ENCODE measurements at places on chromosomes 12 and 14.

GRCh38 chr14:74583689-74584434 lies 28.2 kb downstream of the LTBP2 start:
- DNase-seq, result no peak

- no peak for DNase-seq
Observed at GRCh38 chr12:132151766-132152410, 7.6 kb downstream of the NOC4L start.

GRCh38 chr12:123983822-123984485 lies 10.9 kb downstream of the ZNF664 start:
- DNase-seq, result peak; percentile 14

- no peak for DNase-seq
Observed at GRCh38 chr14:21205026-21205677, 49.3 kb upstream of the OR5AU1 start.

- no peak for DNase-seq
Observed at GRCh38 chr12:47437570-47437969, 268.3 kb downstream of the RPAP3 start.

DNA sequence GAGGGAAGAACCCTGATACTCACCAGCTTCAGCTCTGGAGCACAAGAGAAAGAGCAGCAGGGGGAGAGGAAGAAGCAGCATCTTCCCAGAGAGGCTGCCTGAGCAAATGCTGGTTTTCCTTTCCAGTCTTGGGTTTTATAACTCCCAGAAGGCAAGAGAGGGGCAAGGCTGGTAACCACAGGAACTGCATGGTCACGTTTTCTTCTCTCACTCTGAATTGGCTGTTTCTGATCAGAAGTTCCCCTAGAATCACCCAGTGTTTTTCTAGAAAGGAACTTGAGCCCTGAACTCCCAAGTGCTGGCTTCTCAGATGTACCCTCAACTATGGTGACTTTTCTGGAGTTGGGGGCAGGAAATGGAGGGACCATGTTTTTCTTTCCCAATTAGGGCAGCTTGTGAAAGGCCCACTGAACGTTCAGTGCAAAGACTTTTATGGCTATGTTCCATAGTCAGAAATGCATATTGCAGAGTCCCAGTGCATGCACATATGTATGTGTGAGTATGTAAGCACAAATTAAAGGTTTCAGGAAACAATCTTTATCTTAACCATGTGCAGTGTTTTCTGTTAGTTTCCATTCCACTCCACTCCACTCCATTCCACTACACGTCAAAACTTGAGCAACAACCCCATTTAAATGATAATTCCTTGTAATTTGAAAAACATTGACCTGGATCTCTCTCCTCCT lies at the start of gene CMA1:
CMA1 (minus strand) TSS at position 111 of the 686 bp plus-strand sequence; CDS start at position 81, 30 bp downstream.
- no peak for DNase-seq

- no peak for DNase-seq
Observed at GRCh38 chr12:68305278-68305677, 26.9 kb downstream of the MDM1 start.

GRCh38 chr14:104521816-104522745 lies 57.5 kb upstream of the C14orf180 start:
- DNase-seq, result no peak

DNA sequence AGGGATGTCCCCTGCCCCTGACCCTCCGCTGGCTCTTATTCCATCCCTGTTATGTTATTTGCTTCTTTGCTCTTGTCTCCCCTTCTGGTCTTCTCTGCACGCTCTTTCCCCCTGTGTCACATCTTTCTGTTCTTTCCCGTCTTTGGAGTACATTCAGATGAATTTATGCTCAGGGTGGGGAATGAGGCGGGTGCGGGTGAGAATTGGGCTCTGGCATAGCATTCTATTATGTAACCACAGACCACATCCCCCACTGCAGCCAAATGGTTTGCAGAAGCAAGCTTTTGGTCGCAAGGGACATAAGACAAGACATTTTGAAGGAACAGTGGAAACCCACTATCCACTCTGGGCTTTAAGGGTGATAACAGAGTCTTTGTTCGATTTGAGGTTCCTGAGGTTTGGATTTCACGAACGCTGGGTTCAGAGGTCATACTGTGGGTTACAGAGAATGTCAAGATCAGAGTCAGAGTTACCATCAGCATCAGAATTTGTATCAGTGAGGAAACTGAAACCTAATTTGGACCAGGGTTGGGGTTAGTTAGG lies 3.8 kb downstream of the ENDOU start:
- no peak for DNase-seq

- peak; percentile 49 for DNase-seq
Observed at GRCh38 chr14:60249321-60250256, 568 bp downstream of the PPM1A start.

DNA sequence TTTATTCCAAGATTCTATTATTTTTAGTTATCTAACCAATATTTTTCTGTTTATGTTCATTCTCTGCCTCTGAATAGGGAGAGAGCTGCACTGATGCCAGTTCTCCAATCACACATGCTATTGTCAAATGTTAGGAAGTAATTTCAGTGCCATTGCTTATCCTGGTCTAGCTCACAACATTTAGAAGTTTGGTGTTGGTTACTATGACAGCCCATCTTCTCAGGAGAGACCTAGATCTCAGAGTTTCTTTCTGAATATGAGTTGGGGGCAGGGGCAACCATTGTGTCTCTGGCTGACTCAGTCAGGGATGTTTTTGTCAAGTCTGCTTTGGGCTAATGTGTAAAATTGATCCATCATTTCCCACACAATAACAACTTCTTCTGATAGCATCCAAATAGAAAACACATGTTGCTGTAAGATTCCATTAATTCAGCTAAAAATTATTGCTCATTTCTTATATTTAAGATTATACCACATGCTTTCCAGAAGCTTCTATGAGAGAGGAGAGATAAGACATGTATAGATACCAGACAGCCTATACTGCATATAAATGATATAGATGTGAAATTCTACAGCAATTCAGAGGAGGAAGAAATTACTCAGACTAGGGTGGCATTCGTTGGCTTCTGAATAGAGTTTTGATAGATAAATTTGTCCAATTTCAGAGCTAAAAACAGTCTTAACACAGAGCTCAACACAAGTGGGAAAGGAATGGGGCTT lies 64.8 kb downstream of the DACT1 start:
- no peak for DNase-seq

DNA sequence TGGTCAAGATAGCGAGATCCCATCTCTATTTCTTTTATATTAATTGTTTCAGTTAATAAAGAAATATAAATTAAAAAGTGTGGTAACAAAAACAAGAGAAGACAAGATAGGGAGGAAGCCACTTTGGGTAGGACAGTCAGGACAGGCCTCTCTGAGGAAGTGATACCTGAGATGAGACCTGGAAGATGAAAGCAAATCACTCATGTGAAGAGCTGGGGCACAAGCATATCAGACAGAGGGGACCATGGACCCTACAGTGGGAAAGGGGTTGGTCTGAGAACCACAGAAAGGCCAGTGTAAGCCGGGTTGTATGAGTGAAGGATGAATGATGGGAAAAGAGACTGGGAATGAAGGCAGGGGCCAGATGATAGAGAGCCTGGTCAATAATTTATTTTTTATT lies 1.8 kb upstream of the MED6 start:
- no peak for DNase-seq

DNA sequence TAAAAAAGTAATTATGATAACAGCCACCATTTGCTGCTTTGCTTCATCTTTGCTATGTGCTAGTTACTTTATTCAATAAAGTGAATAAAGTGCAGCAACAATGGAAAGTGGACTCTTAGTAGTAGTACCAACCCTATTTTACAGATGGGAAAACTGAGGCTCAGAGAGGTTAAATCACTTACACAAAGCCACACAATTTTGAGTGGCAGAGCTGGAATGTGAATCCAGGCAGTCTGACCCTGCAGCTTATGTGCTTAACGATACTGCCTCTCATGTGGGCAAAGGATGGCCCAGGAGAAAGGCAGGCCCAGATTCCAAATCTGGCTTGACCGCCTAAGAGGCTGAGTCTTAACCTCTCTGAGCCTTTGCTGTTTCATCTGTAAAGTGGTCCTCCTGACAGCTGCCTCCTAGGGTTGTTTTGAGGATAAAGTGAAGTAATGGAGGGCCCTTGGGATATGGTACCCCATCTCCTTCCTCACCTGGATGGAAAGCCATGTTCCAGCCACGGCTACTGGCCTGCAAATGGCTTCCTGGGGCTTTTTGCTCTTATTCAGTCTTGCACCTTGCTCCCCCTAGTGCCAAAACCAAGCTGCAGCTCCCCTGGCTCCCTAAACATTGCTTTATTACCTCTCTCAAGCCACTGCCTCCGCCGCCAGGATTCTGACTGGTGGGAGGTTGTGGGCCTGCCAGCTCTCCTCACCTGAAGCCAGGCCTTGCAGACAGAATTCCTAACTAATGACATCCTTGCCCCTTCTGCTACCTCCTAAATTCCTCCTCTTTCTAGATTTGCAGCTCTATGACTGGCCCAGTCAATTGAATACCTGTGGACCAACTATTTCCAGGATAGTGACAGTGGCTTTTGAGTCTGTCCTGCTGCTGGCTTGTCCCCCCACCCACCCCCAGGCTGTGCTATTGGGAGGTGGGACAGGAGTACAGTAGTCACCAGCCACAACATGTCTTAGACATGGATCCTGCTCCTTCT lies 283.3 kb upstream of the PWP1 start:
- peak; percentile 41 for DNase-seq

DNA sequence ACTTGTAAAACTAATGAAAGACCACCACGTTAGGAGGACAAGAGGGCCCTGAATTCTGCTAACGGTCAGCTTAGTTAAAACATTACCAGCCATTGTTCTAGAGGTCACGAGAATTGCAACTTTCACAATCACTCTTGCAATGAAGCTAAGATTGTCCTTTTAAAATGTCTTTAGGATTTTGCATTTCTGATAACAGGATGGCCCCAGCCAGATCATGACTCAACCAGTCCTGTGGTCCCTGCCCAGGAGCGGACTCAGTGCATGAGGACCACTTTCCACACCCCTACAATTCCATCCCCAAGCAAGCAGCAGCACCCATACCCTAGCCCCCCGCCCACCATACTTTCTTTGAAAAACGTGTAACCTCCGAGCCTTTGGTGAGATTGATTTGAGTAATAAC lies 28.7 kb downstream of the HSP90AA1 start:
- DNase-seq, result no peak

DNA sequence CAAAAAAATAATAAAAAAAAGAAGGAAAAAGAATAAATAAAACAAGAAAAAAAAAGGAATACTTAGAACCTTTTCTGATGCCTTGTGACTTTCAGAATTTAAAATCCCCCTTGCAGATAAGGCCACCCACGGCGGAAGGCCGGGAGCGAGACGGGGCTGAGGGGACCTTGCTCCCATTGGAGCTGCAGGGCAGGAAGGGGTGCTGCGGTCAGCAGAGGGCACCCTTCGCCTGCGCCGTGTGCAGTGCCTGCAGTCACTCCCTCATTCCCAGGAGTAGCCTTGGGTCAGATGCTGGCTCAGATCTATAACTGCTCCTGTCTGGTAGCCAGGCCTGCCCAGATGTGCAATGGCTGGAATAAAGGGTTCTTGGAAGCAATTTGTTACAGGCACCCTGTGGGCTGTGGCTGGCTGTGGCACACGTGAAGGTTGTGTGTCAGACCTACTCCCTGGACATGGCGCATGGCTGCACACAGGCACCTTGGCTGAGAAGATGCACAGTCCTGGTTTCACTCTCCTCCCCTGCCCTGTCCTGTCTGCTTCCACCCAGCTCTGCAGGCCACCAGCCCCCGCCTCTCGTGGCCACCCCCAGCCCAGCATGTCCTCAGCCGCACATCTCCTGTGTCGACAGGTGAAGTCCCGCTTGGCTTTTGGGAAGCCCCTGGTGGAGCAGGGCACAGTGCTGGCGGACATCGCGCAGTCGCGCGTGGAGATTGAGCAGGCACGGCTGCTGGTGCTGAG lies 13.4 kb upstream of the ALDH2 start:
- DNase-seq, result no peak
